ENCODE measurements at places on chromosomes 11 and 22. TPM values are rescaled to one million over a fixed set of nuclear protein-coding genes. Genes with fewer than 3 reads are reported as not detected.

DNA sequence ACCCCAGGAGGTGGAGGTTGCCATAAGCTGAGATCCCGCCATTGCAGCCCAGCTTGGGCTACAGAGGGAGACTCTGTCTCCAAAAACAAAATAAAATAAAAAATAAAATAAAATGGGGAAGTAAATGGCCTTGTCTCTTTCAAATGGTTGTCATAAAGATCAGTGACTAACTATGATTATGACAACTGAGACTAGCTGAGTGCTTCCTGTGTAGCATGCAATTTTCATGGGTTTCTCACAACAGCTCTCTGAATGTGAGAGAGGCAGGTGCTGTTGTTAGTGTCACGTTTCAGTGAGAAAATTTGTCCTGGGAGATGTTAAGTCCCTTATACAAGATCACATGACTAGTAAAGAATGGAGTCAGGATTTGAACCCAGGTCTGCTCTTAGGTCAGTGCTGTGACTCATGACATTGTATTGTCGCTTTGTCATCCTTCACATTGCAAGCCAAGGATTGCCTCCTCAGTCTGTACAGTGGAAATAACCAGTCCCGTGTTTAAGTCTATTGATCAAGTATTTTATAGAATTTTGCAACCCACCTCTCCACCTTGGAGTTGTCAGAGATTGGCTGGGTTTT lies 163.3 kb upstream of the CCDC90B start:
- DNase-seq: no peak

Gene TBX10
- polyA plus RNA-seq: not detected

GRCh38 chr11:70712471-70712870 lies 314.1 kb downstream of the CTTN start:
- no peak for DNase-seq

Gene APOBEC3H
- polyA plus RNA-seq: 0.26 TPM

GRCh38 chr22:17969701-17970113 lies 54.7 kb downstream of the MICAL3 start:
- DNase-seq: peak; percentile 62

- DNase-seq: no peak
Observed at GRCh38 chr11:13114566-13115379, 105.7 kb downstream of the RASSF10 start.

DNA sequence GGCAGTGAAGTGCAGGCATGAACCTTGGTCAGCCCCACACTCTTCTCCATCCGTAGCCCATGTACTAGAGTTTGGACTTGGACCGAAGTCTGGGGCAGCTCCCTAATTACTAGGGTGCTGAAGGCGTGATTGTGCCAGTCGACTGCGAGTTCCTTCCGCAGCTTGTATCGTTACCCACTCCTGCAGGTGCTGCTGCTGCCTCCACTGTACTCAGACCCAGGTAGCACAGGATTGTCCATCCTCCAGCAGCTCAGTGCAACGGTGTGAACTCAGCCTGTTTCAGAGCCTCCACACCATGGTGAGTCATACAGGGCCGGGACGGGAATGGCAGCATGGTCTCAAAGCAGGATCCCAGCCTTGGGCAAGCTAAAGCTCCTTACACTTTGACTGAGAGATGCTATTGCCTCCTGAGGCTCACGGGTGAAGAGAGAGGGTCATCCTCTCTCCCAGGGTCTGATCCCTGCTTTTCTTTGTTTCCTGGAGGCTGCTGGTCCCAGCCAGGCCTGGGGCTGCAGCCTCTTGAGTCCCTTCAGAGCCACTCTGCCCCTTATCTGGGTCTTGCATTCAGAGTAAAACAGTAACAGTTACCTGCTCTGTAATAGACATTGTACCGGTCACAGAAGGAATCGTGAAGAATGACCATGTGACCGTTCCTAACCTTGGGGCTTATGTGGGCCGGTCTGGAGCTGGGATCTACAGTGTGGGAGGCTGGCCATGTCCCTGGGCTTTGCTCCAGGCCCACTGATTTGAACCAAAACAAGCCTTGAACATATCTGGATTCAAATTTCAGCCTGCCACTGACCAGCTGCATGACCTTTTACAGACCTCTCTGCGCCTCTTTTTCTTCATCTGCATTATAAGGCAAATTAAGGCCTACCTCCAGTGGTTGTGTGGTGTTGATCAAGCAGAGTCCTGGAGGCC lies 1.7 kb downstream of the TKFC start:
- no peak for DNase-seq

GRCh38 chr22:31829505-31829904 lies 75.7 kb downstream of the DEPDC5 start:
- peak; percentile 79 for DNase-seq

GRCh38 chr11:118980191-118980881 lies 8.8 kb downstream of the FOXR1 start:
- no peak for DNase-seq

Gene TRIM49
- not detected for polyA plus RNA-seq

DNA sequence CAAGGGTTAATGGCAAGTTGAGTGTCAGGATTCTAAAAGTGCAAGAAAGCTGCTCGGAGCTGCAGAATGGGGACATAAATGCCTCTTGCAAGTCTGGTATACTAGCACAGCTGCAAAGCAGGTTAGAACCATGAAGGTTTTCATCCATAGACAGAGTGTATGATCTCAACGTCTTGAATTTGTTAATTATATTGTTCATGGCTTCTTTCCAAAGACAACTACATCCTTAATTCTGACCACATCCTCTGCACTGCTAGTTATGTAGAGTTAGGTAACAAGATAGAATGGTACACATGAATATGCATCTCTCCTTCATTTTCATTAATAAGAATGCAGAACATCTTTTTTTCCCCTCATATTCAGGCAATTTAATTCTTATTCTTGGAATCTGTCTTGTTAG lies 34.2 kb downstream of the EXPH5 start:
- peak; percentile 66 for DNase-seq

GRCh38 chr11:62806611-62807121 lies 1.4 kb upstream of the NXF1 start:
- DNase-seq: no peak

Gene GGTLC3
- polyA plus RNA-seq: not detected

DNA sequence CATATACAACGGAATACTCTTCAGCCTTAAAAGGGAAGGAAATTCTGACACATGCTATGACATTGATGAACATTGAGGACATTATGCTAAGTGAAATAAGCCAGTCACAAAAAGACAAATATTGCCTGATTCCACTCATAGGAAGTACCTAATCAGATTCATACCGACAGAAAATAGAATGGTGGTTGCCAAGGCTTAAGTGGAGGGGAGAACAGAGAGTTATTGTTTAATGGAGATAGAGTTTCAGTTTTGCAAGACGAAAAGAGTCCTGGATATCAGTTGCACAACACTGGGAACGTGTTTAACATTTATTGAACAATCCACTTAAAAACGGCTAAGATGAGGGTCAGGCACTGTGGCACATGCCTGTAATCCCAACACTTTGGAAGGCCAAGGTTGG lies 45.6 kb upstream of the HIPK3 start:
- no peak for DNase-seq

GRCh38 chr22:26502688-26503561 lies 9.3 kb downstream of the TFIP11 start:
- DNase-seq: no peak

GRCh38 chr11:117080370-117080769 lies 17.9 kb downstream of the SIK3 start:
- no peak for DNase-seq

- no peak for DNase-seq
Observed at GRCh38 chr22:35150183-35151107, 84.5 kb downstream of the ISX start.

DNA sequence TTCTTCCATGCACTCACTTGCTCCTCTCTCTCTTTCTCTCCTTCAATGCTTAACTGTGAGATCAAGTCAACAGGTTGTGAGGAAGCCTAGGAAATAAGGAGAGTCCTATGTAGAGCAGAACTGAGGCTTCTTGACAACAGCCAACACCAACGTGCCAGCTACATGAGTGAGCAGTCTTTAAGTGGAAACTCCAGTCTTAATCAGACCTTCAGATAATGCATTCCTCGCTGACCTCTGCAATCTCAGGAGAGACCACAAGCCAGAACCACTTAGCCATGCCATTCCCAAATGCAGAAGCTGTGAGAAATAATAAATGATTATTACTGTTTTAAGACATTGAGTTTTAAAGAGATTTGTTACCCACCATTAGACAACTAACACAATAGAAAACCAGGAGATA lies 6.1 kb upstream of the TEAD1 start:
- DNase-seq: no peak

Gene GPHA2
- not detected for polyA plus RNA-seq

- no peak for DNase-seq
Observed at GRCh38 chr11:98411777-98412176, 609.0 kb upstream of the CNTN5 start.

DNA sequence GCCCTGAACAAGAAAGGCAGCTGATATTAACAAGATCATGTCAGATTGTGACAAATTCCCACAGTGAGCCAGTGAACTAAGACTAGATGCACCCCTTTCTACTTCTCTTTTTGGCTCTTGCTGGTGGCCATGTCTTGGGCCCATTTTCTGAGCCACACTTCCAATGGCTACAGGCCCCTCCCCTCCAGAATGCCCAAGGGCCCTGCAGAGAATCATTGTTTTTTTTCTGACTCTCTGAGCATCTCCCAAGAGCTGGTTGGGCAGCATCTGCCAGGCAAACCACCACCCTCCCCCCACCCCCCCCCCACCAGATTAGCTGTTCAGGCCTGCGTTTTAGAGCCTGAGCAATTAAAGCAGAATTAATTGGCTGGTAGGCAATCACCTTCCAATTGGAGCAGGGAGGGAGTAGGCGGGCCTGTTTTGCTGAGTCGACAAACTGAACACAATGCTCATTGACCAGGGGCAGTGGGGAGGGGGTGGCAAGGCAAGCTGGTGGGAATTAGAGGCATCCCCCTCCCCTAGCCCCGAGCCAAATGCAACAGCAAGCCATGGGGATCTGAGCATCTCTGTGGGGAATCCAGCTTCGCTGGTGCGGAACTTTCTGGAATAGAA lies 541.4 kb downstream of the MN1 start:
- DNase-seq: no peak

DNA sequence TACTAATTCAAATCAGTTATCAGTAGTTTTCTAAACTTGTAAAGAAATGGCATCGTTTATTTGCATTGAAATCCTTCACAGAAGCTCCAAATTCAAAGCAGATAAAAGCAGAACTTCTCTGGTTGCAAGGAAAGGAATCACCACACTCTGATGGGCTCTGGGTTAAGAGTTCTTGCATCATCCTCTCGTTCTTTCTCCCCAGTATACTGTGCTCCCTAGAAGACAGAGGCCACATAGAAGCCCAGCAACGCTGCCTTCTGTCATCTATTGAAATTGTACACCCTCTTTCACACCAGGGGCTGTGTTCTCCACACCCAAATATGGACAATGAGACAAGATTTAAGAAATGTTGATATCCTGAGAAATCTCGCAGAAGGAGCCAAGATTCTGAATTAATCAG lies 29.3 kb downstream of the FAT3 start:
- no peak for DNase-seq

Gene USP2
- polyA plus RNA-seq: 0.27 TPM

GRCh38 chr11:9936754-9937153 lies 272.9 kb downstream of the SWAP70 start:
- DNase-seq: no peak

DNA sequence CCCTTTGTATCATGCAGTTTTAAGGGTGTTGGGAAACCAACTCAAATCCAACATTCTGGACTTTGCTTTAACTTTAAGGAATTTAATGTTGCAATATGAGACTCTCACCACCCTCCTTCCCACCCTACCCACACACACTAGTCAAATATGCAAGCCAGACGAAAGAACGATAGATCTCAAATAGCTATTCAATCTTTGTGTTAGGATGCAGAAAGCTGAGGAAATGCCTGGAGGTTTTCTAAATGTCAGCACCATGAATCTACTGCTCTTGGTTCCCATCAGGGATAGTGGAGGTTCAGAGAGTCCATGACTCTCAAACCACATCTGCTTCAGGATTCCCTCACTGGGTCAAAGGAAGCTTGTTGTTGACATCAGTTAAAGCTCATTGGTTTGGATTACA lies 33.7 kb downstream of the EXPH5 start:
- peak; percentile 78 for DNase-seq

DNA sequence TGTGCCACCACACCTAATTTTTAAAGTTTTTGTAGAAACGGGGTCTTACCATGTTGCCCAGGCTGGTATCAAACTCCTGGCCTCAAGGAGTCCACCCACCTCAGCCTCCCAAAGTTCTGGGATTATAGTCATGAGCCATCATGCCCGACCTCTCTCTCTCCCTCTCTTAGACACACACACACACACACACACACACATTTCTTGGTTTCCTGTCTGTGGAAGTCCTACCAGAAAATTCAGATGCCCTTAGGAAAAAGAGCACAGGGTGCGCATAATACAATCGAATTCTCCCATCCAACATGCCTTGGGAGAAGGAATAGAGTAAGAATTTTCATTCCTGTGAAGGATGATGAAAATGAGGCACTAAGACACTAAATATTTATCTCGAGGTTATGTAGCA lies 10.4 kb downstream of the MICAL3 start:
- no peak for DNase-seq

DNA sequence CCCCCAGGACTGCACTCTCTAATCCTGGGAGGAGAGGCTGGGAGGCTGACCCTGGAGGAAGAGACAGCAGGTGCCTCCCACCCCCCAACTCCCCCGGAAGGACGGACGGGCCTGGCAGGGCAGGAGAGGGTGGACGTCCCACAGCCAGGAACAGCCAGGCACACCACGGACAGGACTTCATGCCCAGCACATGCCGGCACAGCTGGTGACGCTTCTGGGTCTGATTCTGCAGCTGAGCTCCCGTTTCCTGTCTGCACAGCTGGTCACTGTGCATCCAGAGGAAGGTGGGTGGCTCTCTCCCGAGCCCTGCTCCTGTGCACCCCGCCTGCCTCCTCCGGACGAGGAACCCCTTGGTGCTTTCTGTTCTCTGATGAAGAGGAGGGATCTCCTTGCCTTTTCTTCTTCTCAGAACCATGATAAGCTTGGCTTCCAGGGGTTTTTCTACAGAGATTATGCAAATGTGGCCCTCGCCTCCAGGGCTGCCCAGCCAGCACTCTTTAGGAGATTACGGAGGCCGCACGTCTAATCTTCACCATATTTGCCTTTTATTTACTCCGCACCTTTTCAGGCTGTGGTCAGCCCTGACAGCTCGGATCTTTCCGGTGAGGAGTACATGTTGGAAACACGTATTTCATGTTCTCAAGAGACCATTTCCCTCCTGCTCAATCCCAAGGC lies 1295.8 kb downstream of the BRD1 start:
- DNase-seq: no peak

Gene MMP11
- polyA plus RNA-seq: 38.1 TPM

- DNase-seq: no peak
Observed at GRCh38 chr11:102589047-102589459, 36.1 kb downstream of the MMP20 start.

DNA sequence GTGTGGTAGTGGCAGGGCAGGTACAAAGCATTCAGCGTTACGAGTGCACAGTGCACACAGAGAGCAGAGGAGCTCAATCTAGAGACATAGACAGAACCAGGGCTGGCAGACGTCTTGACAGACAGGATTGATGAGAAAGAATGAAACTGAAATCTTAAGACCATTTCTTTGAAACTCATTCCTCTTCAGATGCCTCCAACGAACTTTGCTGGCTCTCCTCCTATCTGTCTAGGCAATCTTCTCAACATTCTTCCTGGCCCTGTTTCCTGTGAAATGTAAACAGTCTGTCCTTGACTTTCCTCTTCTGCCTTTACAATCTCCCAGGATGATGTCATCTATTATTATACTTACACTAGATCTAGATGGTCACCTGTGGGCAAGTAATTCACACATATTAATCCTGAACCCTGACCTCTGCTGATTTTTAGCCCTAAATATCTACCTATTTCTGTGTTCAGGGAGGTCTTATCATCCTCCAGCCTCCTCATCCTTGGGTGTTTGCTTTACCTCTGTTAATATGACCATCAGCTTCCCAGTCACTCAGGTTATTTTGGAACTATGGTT lies 119.5 kb downstream of the ENTHD1 start:
- no peak for DNase-seq

GRCh38 chr11:94178331-94178730 lies 49.7 kb downstream of the PANX1 start:
- no peak for DNase-seq

Data from BJ (cell line).